ENCODE measurements at places on chromosomes 1 and 21.

DNA sequence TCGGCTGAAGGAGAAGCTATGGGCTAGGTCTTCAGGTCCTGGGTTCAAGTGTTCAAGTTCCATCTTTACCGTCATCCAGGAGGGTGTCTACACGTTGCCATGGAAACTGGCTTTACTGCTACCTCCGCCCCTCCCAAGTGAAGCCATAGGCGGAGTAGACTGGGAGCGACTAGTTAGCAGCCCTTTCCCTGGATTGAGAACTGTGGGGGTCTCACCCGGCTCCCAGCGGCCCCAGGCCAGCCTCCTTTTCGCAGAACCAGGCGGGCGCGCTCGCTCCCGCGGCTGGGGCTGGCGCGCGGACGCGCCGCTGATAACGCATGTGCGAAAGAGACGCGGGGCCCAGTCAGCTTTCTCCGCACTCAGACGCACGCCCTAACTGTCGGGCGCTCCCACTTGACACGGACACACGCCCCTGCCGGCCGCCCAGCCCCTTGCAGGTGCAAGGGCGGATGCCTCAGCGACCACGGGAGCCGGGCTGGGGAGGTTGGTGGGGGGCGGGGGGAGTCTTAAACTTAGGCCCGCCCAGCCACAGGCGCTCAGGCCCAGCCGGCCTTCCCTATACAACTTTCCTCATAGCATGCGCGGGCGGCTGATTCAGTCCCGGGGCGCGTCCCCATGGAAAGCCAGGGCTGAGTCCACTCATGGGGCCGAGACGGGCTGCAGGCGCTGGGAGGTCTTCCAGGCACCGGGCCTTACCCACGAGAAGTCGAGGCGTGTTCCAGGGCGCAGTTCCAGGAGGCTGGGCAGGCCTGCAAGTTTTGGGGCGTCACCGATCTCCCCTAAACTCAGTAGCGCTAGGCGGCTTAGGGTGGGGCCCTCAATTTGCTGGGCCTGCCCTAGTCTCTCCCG is 7.4 kb downstream of the EFNA4 start:
- no peak for DNase-seq

- DNase-seq = no peak
These were observed 647 bp downstream of the TSEN15 start for GRCh38 chr1:184052194-184052559.

DNA sequence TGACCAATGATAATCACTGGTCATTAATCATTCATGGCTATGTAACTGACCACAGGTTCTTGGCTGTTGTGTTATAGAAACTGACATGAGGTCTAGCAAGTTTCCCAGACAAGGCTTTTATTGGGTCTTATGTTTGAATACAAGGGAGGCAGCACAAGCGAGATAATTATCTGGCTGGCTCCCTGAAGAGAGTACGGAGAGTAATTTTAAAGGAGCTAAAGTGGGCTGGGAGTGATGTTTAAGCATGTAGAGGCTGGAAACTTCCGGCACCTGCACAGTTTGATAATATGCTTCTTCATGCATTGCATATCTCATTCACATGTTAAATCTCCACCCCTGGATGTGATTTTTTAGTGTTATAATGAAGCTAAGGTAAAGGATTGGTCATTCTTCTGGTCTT is 116.2 kb upstream of the KCNK1 start:
- no peak for DNase-seq

DNA sequence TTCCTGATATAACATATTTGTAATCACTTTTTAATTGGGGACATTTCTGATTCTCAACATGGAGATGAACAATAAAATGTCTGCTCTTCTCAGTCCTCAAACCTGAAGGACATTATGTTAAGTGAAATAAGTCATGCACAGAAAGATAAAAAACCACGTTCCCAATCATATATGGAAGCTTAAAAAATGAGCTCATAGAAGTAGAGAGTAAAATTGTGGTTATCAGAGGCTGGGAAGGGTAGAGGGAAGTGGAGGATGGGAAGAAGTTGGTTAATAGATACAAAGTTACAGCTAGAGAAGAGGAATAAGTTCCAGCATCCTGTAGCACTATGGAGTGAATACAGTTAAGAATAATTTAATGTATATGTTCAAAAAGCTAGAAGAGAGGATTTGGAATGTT is 1.5 kb upstream of the CD48 start:
- DNase-seq = no peak

DNA sequence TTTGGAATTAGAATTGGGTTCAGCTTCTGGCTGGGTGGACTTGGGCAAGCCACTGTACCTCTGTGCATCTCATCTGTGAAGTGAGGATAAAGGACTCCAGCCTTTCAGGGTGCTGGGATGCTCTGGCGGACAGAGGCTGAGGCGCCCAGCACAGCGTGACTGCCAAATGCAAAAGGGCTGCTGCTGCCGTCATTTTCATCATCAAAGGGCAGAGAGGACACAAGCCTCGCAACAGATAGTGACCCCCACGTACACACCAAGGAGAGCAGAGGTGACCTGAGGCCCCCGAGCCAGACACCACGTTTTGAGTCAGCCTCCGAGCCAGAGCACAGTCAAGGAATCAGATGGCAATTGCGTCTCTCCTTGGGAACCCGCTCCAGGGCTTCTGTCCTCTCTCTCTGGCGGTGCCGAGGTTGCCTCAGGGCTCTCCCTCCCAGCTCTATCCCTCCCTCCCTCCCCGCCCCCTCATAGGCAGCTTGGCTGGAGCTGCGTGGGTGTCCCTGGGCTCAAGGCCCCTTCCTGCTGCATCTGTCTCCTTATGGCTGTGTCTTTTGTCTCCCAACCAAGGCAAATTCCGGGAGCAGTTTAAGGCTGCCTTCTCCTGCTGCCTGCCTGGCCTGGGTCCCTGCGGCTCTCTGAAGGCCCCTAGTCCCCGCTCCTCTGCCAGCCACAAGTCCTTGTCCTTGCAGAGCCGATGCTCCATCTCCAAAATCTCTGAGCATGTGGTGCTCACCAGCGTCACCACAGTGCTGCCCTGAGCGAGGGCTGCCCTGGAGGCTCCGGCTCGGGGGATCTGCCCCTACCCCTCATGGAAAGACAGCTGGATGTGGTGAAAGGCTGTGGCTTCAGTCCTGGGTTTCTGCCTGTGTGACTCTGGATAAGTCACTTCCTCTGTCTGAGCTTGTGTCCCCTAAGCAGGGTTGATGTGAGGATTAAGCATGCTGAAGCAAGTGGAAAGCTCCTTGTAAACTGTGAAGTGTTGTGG is 9.0 kb downstream of the HCRTR1 start:
- DNase-seq = no peak

- no peak for DNase-seq
These were observed 3.8 kb downstream of the UBE2G2 start for GRCh38 chr21:44797775-44798174.

- DNase-seq = no peak
These were observed 1.6 kb upstream of the TAF12 start for GRCh38 chr1:28644494-28644893.

- DNase-seq = no peak
These were observed 534 bp downstream of the KCNH1 start for GRCh38 chr1:211133393-211133835.

DNA sequence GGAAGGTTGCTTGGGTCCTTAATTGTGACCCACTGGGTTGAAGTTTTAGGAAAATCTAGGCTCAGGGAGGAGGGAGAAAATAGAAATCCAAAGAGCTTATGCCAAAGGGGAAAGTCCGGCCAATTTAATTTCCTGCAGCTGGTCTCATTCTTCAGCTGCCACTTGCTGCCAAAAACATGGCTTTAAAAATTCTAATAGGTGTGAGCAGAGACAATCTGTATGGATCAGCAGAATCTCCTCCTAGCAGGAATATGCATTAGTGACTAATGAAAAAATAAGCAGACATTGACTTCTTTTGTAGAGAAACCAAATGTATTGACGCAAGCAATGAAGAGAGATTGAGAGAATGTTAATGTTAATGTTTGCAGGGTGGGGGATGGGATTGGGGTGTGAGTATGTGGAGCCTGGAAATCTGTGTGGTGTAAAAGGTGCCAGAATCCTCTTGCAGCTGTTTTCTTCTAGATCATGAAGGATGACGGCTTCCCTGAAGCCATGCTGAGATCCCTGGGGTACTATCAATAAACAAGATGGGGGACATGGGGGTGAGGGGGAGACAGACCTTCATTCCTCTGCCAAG is 35.3 kb downstream of the VWA5B1 start:
- no peak for DNase-seq

DNA sequence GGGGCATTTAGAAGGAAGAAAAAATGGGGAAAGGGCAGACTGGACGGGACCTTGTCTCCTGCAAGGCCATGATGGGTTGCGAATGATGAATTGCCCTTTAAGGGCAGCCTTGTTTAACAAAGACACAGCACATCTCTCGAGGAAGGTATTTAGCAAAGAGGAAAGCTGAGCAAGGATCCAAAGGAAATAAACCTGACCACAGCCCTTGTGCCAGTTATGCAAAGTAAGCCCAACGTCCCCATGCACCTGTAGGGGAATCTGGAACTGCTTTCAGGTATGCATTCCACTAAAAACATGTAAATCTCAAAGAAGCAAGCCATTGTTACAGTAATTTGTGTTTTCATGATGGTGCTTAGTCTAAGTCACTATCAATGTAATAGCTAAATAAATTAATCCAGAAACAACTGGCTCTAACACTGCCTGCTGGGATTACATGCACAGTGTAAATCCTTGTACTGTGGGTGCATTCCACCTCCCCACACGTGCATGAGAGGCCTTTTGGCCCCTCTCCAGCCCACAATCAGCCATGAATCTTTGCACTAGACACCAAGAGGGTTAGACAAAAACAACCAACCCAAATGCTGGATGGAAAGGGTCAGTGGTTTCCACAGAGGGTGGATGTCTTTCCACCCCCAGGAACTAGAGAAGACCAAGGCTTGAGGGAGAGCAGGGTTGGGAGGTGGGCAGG is 228.8 kb upstream of the KAZN start:
- no peak for DNase-seq

GRCh38 chr21:32048353-32048752 is 175.5 kb downstream of the HUNK start:
- DNase-seq = no peak

GRCh38 chr1:242189591-242189990 is 190.7 kb upstream of the MAP1LC3C start:
- DNase-seq = no peak
